Activated CD4-positive, alpha-beta memory T cell treated with anti-CD3 and anti-CD28 coated beads for 36 hours (primary cell): ENCODE measurements at places on chromosomes 16 and 17. TPM values are rescaled to one million over a fixed set of nuclear protein-coding genes. Genes with fewer than 3 reads are reported as not detected.

Gene CRK
- total RNA-seq = 14.1 TPM

- DNase-seq = no peak
Observed at GRCh38 chr17:40313668-40314583, 4.9 kb downstream of the RARA start.

GRCh38 chr17:41959336-41960095 lies 7.1 kb upstream of the CNP start:
- DNase-seq = peak; percentile 22

Gene SDR42E2
- 0.10 TPM for total RNA-seq

GRCh38 chr16:921321-921905 lies 49.4 kb downstream of the LMF1 start:
- no peak for DNase-seq

DNA sequence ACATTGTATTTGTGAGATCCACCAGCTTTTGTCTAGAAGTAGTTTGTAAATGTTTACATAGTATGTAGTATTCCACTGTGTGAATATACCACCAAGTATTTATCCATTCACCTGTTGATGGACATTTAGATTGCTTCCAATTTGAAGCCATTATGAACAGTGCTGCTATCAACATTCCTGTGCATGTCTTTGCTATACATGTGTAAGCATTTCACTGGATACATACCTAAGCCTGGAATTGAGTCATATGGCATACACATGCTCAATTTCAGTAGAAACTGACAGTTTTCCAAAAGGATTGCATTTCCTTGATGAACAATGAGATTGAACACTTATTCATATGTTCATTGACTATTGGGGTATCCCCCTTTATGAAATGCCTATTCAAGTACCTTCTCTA lies 540.6 kb upstream of the SOX9 start:
- DNase-seq = no peak

DNA sequence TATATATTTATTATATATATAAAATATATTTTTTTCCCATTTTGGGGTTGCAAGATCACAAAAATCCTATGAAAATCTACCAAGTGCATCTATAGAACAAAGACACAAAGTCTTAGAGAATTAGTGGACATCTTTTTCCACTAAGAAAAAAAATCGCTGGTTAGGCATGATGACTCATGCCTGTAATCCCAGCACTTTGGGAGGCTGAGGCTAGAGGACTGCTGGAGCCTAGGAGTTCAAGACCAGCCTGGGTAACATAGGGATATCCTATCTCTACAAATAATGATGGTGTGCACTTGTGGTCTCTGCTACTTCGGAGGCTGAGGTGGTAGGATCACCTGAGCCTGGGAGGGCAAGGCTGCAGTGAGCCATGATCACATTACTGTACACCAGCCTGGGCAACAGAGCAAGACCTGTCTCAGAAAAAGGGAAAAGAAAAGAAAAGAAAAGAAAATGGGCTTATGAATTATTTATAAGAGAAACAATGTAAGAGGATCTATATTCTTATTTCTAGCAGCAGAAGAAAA lies 185.1 kb upstream of the PSMD7 start:
- DNase-seq = no peak

DNA sequence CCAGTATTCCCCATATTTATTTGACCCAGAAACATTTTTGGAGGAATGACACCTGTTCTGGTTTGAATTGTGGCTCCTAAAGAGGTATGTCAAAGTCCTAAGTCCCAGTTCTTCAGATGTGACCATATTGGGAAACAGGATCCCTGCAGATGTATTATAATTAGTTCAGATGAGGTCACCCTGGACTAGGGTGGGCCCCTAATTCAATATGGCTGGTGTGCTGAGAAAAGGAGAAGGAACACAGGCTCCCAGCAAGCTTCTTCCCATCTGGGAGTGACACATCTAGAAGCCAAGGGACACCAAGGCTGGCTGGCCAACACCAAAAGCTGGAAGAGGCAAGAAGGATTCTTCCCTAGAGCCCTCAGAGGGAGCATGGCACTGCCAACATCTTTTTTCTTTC lies 3.8 kb upstream of the GCSH start:
- DNase-seq = no peak

GRCh38 chr16:62335356-62335755 lies 299.1 kb upstream of the CDH8 start:
- no peak for DNase-seq

Gene KRTAP4-5
- not detected for total RNA-seq

DNA sequence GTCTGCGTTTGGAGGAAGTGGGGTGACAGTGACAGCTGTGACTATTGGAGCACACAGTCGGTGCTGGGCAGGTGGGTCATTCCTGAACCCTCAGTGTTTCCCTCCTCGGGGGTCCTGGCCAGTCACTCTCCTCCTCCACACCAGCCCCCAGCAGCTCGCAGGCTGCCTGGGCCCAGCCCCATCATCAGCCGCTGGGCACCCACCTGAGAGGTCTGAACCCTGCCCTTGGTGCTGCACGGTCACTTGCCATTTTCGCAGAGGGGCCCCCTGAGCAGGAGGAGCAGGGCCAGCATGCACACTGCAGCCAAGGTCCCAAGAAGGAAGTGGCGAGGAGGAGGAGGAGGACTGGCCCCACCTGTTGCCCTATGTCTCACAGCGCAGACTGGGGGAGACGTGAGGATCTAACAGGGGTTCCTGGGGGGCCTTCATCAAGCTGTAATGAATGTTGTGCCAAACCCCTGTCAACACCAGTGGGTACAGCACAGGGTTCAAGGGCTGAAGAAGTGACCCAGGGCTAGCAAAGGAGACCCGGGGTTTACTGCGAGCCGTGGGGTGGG lies 23.0 kb downstream of the JPH3 start:
- no peak for DNase-seq

Gene ADAD2
- total RNA-seq = 0.19 TPM

Gene KRTAP9-8
- not detected for total RNA-seq

Gene CCDC154
- total RNA-seq = 3.0 TPM

DNA sequence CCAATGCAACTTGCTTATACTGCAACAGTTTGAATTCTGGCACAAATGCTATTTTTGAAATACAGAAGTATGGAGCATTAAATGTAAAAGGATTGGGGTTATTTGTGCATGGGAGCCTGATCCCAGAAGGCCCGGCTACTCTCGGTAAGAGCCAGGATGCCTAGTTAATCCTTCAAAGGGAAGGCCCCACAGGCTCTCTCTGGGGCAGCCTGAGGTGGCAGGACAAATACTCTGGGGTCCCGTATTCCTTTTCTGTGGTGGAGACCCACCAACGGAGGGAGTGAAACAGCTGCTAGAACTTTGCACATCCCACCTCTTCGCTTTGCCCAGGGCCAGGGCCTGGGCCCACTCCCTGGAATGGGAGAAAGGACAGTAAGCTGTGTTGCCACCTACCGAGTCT lies 30.4 kb downstream of the ERN1 start:
- DNase-seq = no peak

DNA sequence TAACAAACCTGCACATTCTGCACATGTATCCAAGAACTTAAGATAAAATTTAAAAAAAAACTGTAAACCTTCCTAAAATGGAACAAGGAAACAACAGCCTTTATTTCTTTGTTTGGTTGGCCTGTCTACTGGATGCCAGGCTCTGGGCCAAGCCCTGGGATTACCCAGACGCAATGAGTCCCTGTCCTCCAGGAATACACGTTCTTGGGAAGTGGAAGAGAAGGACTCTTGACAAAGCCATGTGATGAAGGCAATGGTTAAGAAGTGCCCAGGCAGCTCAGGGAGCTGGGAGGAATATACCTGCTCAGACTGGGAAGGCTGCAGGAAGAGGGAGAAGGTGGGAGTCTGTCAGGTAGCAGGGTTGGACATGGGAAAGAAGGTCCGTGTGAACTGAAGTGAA lies 115.4 kb downstream of the AXIN2 start:
- DNase-seq = no peak

Gene CDH8
- total RNA-seq = not detected

DNA sequence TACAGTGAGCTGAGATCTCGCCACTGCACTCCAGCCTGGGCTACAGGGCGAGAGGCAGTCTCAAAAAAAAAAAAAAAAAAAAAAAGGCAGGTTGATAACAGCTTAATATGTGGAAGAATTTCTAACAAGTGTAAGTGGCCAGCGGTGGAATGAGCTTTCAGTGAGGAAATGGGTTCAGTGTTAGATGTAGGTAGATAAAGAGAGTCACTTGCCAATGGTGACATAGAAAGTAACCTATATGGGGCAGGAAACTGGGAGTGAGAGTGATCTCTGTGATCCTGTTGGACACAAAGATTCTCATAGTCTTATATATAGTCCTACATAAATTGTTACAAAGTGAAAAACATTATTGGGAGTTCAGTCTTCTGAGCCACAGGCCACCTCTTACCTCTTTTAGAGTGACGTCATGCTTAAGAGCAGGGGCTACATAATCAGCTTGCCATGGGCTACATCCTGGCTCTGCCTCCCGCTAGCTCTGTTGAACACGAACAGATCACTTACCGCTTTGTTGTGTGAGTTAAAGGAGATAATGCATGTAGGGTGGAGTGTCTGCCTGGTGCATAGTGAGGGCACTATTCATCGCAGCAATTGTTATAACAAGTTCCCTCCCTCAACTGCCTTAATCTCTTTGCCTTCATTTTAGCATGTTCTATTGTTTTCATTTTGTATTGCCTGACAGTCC lies 110.2 kb upstream of the ELAC2 start:
- DNase-seq = no peak

GRCh38 chr17:4477255-4477791 lies 21.4 kb upstream of the SPNS2 start:
- DNase-seq = peak; percentile 55

Gene TANGO6
- total RNA-seq = 25.2 TPM

DNA sequence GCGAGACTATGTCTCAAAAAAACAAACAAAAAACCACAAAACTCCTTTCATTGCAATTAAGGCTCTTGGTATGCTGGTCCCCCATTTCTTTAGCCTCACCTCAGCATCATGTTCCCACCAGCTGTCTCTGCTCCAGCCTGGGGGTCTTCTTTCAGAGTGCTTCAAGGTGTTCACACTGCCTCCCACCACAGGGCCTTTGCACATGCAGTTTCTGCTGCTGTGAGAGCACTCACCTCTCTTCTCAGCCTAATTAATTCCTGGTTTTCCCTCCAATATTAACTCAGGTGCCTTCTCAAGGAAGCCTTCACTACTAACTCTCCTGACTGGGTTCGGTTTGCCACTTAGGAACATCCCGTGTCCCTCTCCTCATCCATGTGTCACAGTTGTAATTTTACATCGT lies 15.9 kb upstream of the PIK3R6 start:
- DNase-seq = no peak

Gene ZFP1
- 17.2 TPM for total RNA-seq

DNA sequence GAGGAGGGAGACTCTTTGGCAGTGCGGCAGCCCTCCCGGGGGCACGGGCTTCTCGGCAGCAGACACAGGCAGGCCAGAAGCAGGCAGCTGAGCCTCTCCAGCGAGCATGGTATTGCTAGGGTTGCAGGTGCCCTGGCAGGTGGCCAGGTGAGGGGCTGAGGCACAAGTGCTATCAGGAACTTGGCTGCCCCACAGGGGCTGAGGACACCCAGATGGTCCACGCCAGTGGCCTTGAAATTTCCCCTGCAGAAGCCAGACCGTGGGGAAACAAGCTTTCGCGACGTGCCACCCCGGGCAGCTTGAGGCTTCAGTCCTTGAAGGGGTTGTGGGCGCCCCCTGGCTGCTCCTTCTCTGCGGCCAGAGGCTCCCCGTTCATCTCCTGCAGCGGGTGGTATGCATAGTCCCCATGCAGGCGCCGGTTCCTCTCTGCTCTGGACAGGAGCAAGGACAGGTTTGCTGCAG lies 8.5 kb downstream of the NAGPA start:
- no peak for DNase-seq

GRCh38 chr16:81745704-81746558 lies 33.2 kb upstream of the PLCG2 start:
- DNase-seq = peak; percentile 83

DNA sequence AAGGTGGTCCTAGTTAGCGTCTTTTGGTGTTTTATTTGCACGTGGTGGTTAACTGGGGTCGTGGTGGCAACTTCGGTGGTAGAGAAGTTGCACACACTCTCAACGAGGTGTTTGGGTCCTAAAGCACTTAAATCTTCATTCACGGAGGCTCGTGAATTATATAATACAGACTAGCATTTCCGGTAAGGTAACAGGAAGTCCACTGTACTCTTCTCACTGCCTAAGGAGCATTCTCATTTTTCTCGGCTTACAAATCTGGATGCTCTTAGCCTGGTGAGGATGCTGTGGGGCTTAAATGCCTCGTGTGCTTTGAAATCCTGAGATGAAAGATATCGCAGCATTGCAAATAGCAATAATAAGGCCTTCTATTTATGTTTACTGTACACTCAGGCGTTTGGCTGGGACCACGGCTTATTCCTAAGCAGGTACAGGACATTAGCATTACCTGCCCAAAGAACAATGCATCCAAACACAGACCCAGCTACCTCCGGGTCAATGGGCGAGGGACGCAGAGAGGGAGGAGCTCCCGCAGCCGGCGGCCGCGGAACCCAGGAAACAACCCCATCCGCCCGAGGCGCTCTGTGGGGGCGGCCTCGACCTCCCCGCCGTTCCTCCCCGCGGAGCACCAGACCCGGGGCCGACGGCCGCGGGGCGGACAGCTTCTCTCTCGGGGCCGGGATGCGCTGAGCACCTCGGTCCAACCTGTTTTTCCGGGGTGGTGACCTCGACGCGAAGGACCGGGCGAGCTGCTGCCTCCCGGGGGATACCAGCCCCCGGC lies 856 bp downstream of the DNAJA2 start:
- peak; percentile 70 for DNase-seq

GRCh38 chr17:67390006-67390645 lies 13.0 kb downstream of the PITPNC1 start:
- no peak for DNase-seq

Gene KRT31
- not detected for total RNA-seq

DNA sequence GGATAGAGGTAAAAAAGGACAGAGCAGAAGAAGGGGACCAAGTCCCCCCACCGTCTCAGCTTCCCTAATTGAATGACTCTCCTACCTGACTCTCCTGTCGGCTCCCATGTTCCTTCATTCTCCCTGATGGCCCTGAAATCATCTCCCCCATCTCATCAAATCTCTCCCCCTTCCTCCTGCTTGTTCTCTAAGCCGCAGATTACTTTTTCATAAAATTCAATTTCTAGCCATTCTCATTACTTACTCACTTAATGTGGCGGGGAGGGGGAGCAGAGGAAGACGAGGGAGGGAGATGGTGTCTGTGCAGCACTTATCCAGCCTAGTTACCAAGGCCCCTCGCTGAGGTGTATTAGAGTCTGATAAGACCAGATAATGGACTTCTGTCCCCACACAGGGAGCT lies 161.5 kb downstream of the CCT6B start:
- DNase-seq = no peak

Gene TMEM88
- total RNA-seq = 2.2 TPM

DNA sequence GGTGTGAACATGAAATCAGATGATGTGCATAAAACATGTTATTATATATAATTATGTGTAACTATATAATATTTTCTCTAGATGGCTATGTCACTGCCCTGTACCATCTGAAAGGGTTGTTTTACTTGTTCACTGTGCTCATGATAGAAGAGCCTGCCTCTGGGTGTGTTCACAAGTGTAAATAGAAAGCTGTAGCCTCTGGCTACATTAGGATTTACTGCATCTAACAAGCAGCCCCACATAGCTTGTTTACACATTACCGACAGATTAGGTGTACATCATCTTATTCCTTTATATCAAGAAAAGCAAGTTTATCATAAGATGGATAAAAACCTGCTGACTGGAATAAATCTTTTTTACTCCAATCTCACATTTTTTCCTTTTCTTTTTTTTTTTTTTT lies 46.1 kb downstream of the CHD9 start:
- DNase-seq = no peak

- DNase-seq = no peak
Observed at GRCh38 chr17:20097330-20097729, 88.2 kb downstream of the SPECC1 start.

Gene CDH5
- not detected for total RNA-seq

- DNase-seq = no peak
Observed at GRCh38 chr17:77555741-77556291, 402.7 kb upstream of the TNRC6C start.

Gene PRKCA
- total RNA-seq = 78.5 TPM

Gene AMZ2
- total RNA-seq = 134 TPM

Gene SKAP1
- total RNA-seq = 77.6 TPM
